ENCODE measurements at places on chromosomes 12 and 14.
A peak's percentile ranks its signal among the peaks of the same experiment; 100 is the strongest.

DNA sequence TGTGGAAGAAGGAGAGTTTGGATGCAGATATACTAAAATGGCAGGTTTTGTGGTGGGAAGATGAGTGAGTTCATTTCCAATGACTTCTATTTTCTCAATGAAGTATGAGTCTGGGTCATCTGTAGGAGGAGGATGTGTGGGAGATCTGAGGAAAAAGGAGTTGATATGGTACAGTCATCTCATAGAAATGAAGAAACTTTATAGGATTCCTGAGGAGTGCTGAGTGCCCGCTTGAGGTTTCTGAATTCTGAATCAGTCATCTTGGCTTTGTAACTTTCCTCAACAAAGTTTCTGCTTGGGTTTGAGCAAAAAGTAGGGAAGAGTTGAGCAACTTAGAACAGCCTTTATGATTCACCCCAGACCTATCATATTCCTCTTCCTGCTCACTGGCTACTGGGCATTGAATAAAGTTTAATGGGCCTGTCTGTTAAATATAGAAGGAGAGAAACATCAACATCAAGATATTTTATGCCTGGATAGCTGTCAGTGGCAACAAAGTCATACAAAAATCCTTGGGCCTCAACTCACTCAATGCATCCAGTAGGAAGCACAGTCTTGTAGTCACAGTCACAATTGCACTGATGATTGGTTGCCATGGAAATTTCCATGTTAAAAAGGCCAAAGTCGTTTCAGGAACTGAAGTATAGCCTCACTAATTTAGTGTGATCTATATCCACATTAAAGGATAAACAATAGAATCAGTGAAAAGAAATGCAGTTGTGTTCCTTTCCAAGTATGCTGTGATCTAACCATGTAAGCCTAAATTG, 284.7 kb downstream of the DUSP6 start:
- DNase-seq = peak; percentile 61

GRCh38 chr12:77893918-77894317, 63.2 kb downstream of the NAV3 start:
- no peak for DNase-seq

DNA sequence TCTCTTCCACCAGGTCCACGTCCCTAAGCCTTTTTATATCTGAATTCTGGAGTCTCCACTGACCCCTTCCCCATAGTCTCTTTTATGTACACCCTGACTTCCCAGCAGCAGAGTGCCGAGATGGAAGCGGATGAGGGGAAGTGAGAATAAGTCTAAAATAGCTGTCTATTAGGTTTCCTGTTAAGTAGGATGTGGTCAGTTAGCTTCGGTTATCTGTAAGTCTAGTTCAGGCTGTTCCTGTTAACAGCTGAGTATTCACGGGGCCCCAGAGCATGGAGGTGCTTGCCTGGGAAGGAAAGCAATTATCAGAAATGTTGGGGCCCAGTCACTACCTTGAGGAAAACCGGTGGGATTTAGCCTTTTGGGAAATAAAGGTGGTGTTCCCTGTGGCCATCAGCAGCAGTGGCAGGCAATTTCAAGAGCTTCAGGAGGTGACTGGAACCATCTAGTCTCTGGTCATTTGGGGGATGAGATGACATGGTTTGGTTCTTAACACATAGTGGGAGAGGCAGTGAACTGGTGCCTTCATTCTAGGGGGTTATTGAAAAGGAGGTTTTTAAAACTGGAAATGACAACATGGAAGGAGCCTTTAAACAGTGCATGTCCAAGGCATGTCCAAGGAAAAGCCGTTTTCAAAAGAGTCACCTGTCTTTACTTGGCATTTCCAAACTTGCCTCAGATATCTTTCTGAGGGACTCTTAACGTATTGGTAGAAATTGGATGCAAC, 21.8 kb downstream of the CHST11 start:
- no peak for DNase-seq

DNA sequence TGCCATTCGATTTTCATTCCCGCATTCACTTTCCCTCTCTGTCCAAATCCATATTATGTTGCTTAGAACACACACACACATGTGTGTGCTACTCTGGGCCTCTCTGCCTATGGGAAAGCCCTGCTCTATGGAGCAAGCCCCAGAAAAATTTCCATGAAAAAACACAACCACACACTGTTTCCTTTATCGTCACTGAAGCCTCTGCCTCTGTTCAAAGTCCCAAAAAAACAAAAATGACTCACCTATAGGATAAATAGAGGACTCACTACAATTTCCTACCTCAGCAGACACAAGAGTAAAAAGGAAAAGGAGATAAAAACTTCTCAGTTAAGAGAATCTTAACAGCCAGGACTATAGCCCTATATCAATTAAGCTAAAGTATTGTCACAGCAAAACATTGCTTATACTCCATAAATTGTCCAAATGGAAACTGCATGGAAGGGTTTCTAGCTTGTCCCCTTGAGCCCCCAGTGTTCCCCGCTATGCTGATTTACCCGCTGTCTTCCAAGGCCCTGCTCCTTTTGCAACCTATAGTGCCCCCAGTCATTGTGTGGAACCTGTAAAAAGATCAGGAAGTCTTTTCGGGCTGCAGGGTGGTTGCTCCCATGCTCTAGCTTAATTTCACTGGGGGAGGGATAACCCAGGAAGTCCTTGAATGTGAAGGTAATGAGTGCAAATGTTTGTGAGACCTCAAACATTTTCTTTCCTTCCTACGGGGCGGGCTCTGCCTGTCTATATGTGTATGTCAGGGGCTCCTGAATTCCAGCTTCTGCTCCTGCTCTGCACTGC, 11.1 kb upstream of the PIP4K2C start:
- DNase-seq = no peak

GRCh38 chr12:108495054-108495453, 20.0 kb upstream of the FICD start:
- DNase-seq = no peak

Data from fibroblast of skin of left biceps (primary cell).